Stimulated activated CD8-positive, alpha-beta memory T cell treated with anti-CD3 and anti-CD28 coated beads, Interleukin-7, amount 100 ng/mL, for 1 hour (primary cell): ENCODE measurements at places on chromosomes 2 and 18.
A peak's percentile ranks its signal among the peaks of the same experiment; 100 is the strongest.

GRCh38 chr2:120241684-120242083, 11.0 kb upstream of the RALB start:
- no peak for DNase-seq

- no peak for DNase-seq
These were observed 86.6 kb downstream of the POLR1A start for GRCh38 chr2:86019121-86019520.

GRCh38 chr18:48453330-48454066, 44.3 kb upstream of the ZBTB7C start:
- no peak for DNase-seq

DNA sequence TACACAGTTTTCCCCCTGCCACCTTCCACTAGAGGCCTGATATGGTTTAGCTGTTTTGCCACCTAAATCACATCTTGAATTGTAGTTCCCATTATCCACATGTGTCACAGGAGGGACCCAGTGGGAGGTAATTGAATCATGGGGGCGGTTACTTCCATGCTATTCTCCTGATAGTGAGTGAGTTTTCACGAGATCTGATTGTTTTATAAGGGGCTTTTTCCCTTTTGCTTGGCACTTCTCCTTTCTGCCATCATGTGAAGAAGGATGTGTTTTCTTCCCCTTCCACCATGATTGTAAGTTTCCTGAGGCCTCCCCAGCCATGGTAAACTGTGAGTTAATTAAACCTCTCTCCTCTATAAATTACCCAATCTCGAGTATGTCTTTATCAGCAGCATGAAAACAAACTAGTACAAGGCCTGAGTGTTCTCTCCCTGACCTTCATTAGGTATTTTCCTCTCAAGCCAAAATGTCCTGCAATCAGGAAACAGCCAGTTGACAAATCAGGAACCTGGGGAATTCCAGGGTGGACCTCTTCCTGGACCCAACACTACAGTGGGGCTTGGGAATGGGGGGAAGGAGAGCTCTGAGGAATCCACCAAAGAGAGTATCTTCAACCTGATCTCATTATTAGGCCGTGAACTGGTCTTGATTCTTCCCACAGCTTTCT, 129.9 kb downstream of the TXNL1 start:
- no peak for DNase-seq

GRCh38 chr18:62524440-62525200, 1.8 kb downstream of the ZCCHC2 start:
- DNase-seq: peak; percentile 36

GRCh38 chr2:122758967-122759366, 1003.5 kb downstream of the TSN start:
- DNase-seq: no peak

- DNase-seq: no peak
These were observed 47.7 kb downstream of the MRPS9 start for GRCh38 chr2:105085525-105085924.

- no peak for DNase-seq
These were observed 7.7 kb downstream of the SGO2 start for GRCh38 chr2:200533754-200534153.

DNA sequence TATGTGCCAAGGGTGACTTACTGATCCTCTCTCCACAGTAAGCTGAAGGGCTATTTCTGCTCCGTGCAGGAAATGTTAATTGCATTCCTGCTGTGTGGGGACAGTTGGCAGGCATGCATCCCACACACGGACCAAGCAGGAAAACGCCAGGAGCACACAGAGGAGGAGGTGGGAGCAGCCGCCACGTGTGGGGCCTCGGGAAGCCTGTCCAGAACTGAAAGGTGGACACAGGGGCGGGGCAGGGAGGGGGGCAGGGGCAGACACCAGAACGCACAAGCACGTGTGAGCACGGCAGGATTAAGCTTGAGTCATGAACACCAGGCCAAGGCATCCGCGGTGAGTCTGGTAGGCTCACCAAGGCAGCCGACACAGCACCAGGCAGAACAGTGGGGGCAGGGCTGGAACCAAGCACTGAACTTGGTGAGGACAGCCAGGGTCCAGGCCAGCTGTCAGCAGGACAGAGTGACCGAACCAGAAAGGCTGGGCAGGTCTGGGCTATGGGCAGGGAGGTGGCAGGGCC, 177.1 kb downstream of the EIPR1 start:
- DNase-seq: no peak

DNA sequence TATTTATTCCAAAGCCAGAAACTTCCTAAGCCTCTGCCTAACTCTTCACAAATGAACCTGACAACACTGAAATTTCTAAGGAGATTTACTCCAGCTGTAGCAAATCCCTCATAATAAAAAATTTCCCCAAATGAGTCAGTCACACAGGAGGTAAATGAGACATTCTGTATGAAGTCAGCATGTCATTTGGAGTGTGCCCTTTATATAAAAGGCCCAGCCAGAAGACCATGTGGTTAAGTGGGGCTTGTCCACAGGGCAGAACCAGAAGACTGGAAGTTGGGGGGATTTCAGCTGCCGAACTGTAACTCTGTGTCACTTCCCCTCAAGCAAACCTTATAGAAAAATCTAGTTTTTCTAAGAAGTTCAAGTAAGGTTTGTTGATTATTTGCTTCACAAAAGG, 30.2 kb downstream of the NRP2 start:
- DNase-seq: no peak

DNA sequence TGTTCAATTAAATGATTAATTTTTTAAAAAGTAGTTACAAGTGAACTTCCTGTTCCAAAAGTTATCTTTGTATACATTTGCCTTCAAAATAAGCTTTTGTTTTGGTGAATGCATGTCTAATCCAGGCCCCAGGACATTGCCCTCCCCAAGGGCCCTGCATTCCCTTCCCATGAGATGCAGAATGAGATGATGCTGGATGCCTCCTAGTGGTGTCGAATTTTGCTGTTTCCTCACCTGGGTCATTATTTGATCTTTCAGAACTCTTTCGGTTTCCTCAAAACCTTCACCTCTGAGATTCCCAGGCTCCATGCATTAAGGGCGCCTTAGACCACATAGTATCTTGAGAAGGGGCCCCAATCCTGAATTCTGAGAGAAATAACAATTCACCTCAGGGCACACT, 728.8 kb downstream of the CNTNAP5 start:
- no peak for DNase-seq

- DNase-seq: no peak
These were observed 345.8 kb downstream of the SOCS6 start for GRCh38 chr18:70634576-70635147.

- DNase-seq: no peak
These were observed 17.9 kb downstream of the TMEM37 start for GRCh38 chr2:119449521-119449920.
